Midbrain (tissue), 1 donor: ENCODE measurements at places on chromosomes 1 and 21.

GRCh38 chr1:86387916-86388627 is 8.1 kb downstream of the ODF2L start:
- DNase-seq: no peak

DNA sequence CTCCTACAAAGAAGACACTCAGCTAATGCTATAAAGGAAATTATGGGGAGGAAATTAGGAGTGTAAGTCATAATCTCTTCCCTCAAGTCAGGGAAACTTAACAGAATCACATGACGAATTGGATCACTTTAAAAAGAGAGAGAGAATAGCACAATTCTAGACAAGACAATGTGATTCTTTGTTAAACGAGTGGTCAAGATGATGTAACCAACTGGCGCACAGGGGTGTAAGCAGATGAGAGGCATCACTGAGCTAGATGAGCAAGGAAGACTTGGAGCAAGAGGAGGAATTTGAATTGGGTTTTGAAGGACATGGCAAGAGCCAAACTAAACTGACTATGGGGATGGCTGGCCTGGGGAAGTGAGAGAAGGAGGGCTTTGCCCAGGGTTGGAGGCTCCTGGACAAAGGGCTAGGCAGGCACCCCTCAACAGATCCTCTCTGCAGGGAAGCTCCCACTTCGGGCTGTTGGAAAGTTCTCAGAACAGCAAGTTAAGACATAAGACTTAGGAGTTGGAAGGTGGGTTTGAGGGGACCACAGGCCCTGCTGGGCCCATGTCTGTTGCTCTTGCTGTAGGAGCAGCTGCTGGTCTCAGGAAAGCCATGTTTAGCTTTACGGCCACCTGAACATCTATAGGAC is 123.9 kb upstream of the GRIK3 start:
- DNase-seq: peak; percentile 78

DNA sequence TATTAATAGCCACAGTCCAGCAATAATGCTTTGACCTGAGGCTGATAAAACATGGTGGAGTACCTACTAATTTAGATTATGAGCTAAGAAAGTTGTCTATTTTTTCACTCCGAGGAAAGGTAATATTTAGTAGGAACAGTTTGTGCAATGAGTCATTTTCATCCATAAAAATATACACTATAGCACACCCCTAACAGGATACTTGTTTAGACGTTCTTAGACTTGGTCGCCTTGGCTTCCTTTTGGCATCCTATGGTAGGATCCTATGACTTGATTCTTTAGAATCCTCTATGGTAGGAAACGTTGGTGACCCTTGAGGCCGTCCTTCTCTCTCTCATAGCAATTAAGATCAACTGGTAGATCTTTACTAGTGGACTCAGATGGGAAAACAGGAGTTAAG is 81.8 kb downstream of the RGS7 start:
- DNase-seq: no peak

GRCh38 chr1:207455183-207455754 is 1.1 kb downstream of the CR2 start:
- DNase-seq: no peak
